CD4-positive, alpha-beta memory T cell (primary cell): ENCODE measurements at places on chromosomes 5 and 9. TPM values are rescaled to one million over a fixed set of nuclear protein-coding genes. Genes with fewer than 3 reads are reported as not detected.

DNA sequence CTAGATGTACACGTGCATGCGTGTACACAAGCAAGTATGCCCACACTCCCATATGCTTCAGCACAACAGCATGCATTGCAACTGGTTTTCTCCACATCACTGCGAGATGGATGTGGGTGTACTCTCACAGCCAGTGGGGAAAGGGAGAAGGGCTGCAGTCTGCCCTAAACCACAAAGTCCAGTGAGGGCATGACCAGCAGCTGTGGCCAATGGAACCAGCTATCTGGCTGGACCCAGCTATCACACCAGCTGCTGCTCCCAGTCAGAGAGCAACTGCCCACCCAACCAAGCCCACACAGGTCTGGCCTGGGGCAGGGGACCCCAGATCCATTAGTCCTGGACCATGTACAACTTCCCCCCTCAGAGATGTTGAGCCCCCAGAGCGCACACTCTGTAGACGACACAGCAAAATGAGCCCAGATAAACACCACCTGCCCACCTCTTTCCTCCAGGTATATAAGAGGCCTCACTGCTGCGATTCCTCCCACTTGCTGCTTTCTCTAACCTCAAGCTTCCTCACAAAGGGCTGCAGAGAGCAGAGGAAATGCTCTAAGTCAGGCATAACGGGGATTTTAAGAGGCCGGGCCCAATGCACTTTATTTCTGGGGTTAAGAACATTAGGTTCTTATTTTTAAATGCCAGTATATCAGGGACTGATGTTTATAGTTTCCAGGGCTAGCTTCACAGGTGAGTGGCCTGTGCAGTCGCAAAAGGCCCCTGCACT is 39.0 kb downstream of the SHB start:
- no peak for DNase-seq

The SPATA9 gene
- total RNA-seq, result not detected

The HTR1A gene
- not detected for total RNA-seq

The PLAC8L1 gene
- total RNA-seq, result not detected

The UGCG gene
- total RNA-seq, result 29.7 TPM

- no peak for DNase-seq
Observed at GRCh38 chr5:116939641-116940040, 365.0 kb upstream of the SEMA6A start.

- no peak for DNase-seq
Observed at GRCh38 chr5:151735646-151736045, 22.8 kb downstream of the ATOX1 start.

GRCh38 chr9:137070906-137071275 is 534 bp upstream of the SAPCD2 start:
- DNase-seq, result no peak

The OGN gene
- not detected for total RNA-seq

DNA sequence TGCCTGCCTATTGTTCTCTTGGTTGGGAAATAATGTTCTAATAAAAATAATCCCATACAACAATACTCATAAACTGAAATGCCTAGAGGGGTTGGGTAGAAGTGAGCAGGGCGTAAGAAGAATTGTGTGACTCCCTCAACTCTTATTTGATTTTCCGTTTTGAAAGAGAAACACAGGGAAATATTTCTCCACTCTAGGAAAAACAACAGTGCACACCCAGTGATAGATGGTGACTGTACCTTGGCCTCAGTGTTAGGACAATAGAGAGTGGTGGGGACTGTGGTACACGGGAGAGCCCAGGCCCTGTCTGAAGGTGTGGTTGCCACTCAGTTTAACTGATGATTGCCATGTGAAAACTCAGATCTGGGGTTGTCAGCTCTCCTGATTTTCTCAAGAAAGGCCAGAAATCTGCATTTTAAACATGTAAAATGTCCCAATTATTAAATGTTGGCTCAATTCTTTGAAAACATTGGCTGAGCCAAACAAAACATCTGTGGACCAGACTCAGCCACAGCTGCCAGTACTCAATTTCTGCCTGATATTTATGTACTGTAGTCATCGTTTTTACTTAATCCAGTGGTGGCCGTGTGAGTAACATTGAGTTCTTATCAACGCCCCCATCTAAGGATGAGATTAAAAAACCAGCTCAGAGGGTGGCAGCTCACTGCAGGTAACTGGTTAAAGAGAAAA is 103.8 kb upstream of the ZNF618 start:
- DNase-seq, result no peak

GRCh38 chr9:130175355-130175754 is 3.2 kb downstream of the NCS1 start:
- no peak for DNase-seq
